ENCODE measurements at places on chromosomes 1 and 21.
A peak's percentile ranks its signal among the peaks of the same experiment; 100 is the strongest.

DNA sequence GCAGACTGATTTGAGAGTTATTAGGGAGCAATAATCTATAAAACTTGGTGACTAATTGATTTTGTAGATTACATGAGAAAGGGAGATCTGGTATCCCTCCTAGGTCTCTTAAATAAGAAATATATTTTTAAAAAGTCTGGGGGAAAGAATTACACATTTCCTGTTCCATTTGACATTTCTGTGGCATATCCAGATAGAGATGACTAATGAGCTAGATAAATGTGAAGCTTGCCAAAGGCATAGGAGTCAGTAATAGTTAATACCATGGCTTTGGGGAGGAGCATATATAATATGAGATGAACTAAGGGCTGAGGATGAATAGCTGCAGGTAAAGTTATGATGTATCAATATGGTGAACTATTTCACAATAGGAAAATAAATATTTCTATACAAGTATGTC lies 663.7 kb downstream of the PTPRC start:
- DNase-seq = no peak

- DNase-seq = peak; percentile 65
These were observed 2.5 kb upstream of the LMO4 start for GRCh38 chr1:87325982-87326738.

- no peak for DNase-seq
These were observed 126.8 kb downstream of the BEND5 start for GRCh38 chr1:48649880-48650279.

- DNase-seq = no peak
These were observed 85.9 kb downstream of the KIF26B start for GRCh38 chr1:245240648-245241165.

GRCh38 chr1:213925531-213926182 lies 62.1 kb upstream of the PROX1 start:
- DNase-seq = no peak

DNA sequence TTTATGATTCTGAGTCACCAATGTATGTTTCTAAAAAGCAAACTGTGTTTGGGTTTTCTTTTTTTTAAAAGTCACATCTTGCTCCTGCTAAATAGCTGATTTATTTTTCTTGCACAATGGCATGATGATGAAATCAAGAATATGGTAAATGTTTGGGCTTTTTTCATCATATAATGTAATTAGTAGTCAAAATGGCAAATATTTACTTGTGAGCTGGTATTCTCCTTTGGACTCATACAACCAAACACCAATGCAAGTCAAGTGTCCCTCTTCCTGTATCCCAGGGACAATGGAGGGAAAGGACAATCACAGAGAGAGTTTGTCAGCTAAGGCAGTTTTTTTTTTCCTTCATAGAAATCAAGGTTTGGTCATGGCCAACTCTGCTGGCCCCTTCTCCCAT lies 94.6 kb upstream of the RALGPS2 start:
- no peak for DNase-seq

- DNase-seq = no peak
These were observed 33.1 kb upstream of the ERRFI1 start for GRCh38 chr1:8059161-8059622.
